ENCODE measurements at places on chromosomes 13 and 19. TPM values are rescaled to one million over a fixed set of nuclear protein-coding genes. Genes with fewer than 3 reads are reported as not detected.

- H3K27me3 ChIP-seq = no peaks in the 10 kb centered on the region
- no peaks in the 10 kb centered on the region for H3K36me3 ChIP-seq
- H3K27ac ChIP-seq = peak overlapping the region; percentile 85
- H3K4me3 ChIP-seq = peak overlapping the region; percentile 61
- no peak for DNase-seq
These were observed 35.1 kb downstream of the RNF6 start for GRCh38 chr13:26186995-26187394.

DNA sequence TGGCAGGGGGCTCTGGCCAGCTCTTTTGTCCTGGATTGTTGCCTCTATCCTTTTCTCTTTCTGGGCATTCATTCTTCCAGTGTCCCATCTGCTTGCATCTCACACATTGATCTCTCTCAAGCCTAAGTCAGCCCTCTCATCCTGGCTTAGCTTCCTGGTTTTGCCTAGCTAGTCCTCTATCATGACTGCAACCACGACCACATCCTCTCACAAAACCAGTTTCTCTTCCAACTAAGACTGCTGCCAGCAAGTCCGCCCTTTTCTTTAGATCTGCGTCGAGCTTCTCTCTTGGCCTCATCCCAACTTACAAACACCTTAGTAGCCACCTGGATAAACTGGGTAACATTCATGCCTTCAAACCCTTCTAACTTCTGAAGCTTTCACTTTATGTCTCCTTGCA, 212.2 kb upstream of the HTR2A start:
- no peaks in the 10 kb centered on the region for H3K27me3 ChIP-seq
- H3K4me1 ChIP-seq = no peaks in the 10 kb centered on the region
- DNase-seq = no peak
- H3K36me3 ChIP-seq = no peaks in the 10 kb centered on the region
- H3K4me3 ChIP-seq = no peak overlapping the region

GRCh38 chr19:49880162-49880869, 2.8 kb downstream of the TBC1D17 start:
- no peak overlapping the region for H3K27ac ChIP-seq
- peaks cover 4% of the 10 kb centered on the region for H3K36me3 ChIP-seq
- H3K4me3 ChIP-seq = no peak overlapping the region
- no peak for DNase-seq

DNA sequence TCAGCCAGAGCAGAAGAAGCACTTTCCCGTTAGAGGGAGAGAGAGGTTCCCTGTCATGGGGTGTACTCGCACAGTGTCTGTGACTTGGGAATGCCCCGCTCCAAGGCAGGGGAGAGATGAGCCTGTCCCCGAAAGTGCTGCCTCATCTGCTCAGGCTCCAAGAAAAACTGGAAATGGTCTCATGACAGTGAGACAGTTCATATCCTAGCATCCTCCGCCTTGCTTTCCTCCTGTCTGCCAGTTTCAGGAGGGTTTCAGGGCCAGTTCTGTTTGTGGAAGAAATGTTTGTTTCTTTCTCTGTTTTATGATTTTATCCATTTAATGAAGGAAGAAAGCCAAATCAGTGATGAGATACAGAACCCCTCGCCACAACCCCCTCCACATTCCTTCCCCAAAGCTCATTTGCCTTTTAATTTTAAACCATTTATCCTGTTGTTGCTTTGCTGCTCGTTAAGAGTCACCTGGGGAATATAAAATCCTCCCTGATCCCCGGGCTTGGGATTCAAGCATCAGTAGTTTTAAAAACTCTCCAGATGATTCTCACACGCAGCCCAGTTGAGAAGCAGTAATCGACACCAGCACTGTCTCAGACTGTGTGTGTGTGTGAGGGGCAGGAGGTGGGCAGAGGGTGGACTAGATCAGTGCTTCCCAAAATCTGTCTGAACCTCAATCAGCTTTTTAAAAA, 144.6 kb upstream of the UBL3 start:
- no peak overlapping the region for H3K4me3 ChIP-seq
- H3K36me3 ChIP-seq = no peaks in the 10 kb centered on the region
- no peaks in the 10 kb centered on the region for H3K27me3 ChIP-seq
- peak; percentile 45 for DNase-seq

DNA sequence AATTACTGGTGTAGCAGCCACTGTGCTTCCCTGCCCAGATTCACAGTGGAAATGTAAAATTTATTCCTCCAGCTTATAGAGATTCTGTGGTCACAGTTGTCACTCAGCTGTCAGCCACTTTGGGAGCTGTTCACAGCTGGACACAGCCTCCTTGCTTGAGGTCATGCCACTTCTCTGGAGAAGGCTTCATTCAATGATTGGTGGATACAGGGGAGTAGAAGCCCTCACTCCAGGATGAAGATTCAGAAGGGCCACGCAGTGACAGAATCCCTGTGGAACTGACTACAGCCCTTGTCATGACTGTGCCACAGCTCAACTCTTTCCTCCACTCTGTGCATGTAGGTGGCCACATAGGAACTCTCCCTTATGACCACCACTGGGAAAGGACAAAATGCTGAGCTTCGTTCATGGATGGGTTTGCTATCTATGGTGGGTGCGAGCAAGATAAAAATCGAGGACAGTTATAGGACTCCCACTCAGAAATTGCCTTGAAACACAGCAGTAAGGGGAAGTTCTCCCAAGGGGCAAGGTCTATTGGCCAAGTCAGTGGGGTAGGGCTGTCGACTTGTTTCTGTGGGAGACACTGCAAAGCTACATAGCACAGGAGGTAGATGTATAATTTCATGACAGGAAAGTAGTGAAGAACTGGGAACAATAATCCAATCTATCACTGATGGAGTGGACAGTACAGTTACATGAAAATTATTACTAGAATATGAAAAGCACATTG, 98.7 kb downstream of the CCNA1 start:
- no peak for DNase-seq
- H3K36me3 ChIP-seq = no peaks in the 10 kb centered on the region
- no peak overlapping the region for H3K4me3 ChIP-seq
- no peak overlapping the region for H3K27ac ChIP-seq
- H3K4me1 ChIP-seq = no peaks in the 10 kb centered on the region
- no peaks in the 10 kb centered on the region for H3K27me3 ChIP-seq

GRCh38 chr13:114109641-114110041, 22.8 kb downstream of the RASA3 start:
- H3K36me3 ChIP-seq = no peaks in the 10 kb centered on the region
- no peak for DNase-seq
- no peaks in the 10 kb centered on the region for H3K4me1 ChIP-seq
- H3K4me3 ChIP-seq = no peak overlapping the region
- no peaks in the 10 kb centered on the region for H3K27me3 ChIP-seq
- no peak overlapping the region for H3K27ac ChIP-seq

GRCh38 chr13:75008926-75009325, 473.0 kb downstream of the TBC1D4 start:
- no peak overlapping the region for H3K4me3 ChIP-seq
- no peaks in the 10 kb centered on the region for H3K27me3 ChIP-seq
- H3K27ac ChIP-seq = no peak overlapping the region
- no peak for DNase-seq

DNA sequence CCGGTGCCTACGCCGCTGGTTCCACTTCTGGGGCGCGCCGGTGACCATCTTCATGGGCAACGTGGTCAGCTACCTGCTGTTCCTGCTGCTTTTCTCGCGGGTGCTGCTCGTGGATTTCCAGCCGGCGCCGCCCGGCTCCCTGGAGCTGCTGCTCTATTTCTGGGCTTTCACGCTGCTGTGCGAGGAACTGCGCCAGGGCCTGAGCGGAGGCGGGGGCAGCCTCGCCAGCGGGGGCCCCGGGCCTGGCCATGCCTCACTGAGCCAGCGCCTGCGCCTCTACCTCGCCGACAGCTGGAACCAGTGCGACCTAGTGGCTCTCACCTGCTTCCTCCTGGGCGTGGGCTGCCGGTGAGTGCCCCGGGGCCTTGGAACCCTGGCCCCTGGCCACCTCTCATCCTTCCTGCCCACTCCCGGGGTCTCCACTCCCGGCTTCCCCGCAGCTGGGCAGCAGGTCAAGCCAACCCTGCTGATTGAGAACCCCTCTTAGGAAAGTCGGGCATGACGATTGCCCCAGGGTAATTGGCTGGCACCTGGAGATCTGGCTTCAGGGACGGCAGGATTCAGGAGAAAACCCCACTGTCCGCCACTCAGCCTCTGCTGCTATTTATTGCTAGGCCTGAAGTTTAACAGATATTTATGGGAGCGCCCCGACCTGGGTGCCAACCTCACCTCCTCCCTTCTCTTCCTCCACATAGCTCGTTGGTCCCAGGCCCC, 39.1 kb downstream of the TRPM4 start:
- H3K36me3 ChIP-seq = peaks cover 2% of the 10 kb centered on the region
- DNase-seq = no peak
- H3K27ac ChIP-seq = no peak overlapping the region
- H3K4me1 ChIP-seq = no peaks in the 10 kb centered on the region

Gene APLP1
- 54.3 TPM for total RNA-seq

Gene KIR2DL4
- not detected for total RNA-seq

Gene GAS6
- 416 TPM for total RNA-seq

- H3K27ac ChIP-seq = no peak overlapping the region
- DNase-seq = no peak
These were observed 2.5 kb downstream of the SIGLEC7 start for GRCh38 chr19:51144482-51145045.

- no peak for DNase-seq
- no peaks in the 10 kb centered on the region for H3K27me3 ChIP-seq
- H3K27ac ChIP-seq = no peak overlapping the region
- H3K36me3 ChIP-seq = no peaks in the 10 kb centered on the region
These were observed 1316.7 kb upstream of the SLC10A2 start for GRCh38 chr13:104382951-104383350.

GRCh38 chr13:87376081-87376480, 295.1 kb upstream of the SLITRK5 start:
- H3K27ac ChIP-seq = no peak overlapping the region
- H3K4me1 ChIP-seq = no peaks in the 10 kb centered on the region
- DNase-seq = no peak
- no peaks in the 10 kb centered on the region for H3K36me3 ChIP-seq

GRCh38 chr13:37878921-37879320, 9.3 kb upstream of the TRPC4 start:
- no peaks in the 10 kb centered on the region for H3K4me1 ChIP-seq
- no peaks in the 10 kb centered on the region for H3K27me3 ChIP-seq
- no peak overlapping the region for H3K4me3 ChIP-seq
- no peak for DNase-seq
- no peaks in the 10 kb centered on the region for H3K36me3 ChIP-seq

Gene CAPN12
- 4.6 TPM for total RNA-seq

- no peak overlapping the region for H3K27ac ChIP-seq
- no peaks in the 10 kb centered on the region for H3K36me3 ChIP-seq
- H3K4me1 ChIP-seq = no peaks in the 10 kb centered on the region
- H3K4me3 ChIP-seq = no peak overlapping the region
These were observed 51.9 kb downstream of the ESD start for GRCh38 chr13:46745062-46745461.

DNA sequence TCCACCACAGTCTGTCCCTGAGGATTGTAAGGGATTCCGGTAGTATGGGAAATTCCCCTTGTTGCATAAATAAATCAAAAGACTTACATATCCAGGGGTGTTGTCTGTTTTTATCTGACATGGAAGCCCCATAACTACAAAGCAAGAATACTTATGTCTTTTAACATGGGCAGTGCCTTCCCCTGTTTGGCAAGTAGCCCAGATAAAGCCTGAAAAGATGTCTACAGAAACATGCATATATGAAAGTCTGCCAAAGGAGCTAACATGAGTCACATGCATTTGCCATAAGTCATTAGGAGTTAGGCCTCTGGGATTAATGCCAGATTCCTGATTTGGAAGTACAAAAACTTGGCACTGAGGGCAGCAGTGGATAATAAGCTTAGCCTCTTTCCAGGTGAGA, 62.1 kb downstream of the ZNF737 start:
- no peak overlapping the region for H3K27ac ChIP-seq
- DNase-seq = no peak
- H3K4me1 ChIP-seq = no peaks in the 10 kb centered on the region

All from testis (tissue), 5 donors.